Right ventricle myocardium inferior (tissue), 1 donor: ENCODE measurements at places on chromosomes 13 and 19. TPM values are rescaled to one million over a fixed set of nuclear protein-coding genes. Genes with fewer than 3 reads are reported as not detected.

DNA sequence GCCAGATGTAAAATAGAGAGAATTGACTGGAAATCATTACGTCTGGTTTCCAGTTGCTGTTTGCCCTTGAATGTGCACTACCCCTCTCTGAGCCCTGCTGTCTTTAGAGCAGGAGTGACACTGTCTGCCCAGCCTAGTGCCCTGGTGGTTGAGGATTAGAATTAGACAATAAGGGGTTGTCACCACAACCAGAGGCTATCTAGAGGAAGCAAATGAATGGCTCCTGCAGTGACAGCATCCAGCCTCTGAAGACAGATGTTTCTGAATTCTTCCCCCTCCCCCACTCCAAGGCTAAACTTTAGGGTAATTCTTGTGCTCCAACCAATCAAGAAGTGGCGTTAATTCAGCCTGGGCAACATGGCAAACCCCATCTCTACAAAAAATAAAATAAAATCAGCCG lies 2.0 kb downstream of the RAB8A start:
- DNase-seq: no peak

- no peak for DNase-seq
Measured at GRCh38 chr13:75507027-75508001, 25.3 kb upstream of the TBC1D4 start.

DNA sequence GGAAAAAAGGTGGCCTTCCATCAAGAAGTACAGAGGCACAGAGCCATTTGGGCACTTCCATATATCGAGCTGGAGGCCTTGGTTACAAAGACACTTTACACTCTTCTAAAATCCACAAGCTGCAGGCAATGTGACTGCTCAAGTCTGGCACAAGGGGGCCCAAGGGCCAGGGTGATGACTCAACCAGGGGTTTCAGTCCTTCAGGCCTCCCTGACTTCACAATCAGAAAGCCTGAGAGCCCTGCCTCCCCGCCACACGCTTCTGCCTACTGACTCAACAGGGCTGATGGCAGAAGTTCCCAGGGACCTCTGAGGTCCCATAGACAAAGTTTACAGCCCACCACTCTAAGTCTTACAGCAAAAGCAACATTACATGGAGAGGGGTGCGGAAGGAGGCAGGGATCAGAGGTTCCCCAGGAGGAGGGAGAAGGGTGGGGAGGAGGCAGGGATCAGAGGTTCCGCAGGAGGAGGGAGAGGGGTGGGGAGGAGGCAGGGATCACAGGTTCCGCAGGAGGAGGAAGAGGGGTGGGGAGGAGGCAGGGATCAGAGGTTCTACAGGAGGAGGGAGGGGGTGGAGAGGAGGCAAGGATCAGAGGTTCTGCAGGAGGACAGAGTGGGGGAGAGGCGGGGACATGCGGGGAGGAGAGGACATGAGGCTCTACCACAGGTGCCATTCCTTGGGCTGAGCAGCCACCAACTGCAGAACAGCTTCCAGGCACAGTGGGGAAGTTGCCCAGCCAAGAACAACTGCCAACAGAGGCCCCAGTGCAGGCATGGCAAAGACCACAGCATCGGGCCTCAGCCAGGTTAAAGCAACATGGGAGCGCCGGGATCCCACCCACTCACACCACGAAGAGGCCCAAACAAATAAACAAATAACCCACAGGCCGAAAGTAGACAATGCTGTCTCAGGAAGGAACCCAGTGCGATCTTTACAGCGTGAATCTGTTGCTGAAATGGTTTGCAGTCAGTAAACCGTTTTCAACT lies 52.0 kb downstream of the SLC7A1 start:
- no peak for DNase-seq

GRCh38 chr19:22735911-22736645 lies 47.9 kb downstream of the ZNF99 start:
- DNase-seq: no peak

DNA sequence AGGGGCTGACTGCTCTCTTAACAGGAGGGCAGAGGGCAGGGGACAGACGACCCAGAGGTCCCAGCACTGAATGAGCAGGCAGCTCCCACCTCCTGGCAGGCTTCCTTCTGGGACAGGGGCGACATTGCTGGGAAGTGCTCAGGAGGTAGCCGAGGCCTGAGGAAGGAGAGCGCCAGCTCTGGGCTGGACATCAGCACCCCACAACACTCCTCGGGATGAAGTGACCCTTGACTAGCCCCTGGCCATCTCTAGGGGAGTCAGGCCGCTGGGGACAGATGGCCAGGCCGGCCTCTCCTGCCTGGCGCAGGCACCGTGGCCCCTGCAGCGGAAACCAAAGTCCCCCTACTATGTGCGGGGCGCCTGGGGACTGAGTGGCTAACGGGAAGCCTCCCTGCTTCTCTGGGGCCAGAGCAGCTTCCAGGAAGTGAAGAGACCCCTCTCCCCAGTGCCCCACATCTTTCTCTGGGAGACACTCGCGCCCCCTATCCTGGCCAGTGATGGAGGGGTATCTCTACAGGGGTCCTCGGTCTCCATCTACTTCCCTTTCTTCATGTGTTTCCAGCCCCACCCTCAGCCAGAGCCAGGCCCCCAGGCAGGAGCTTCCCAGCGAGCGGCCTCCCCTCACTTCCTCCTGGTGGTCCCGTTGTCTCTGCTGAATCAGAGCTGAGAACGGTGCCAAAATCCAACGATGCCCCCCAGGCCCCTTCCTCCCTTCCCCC lies 10.1 kb downstream of the PRR36 start:
- DNase-seq: no peak

- DNase-seq: no peak
Measured at GRCh38 chr13:32538143-32538620, 413 bp downstream of the N4BP2L2 start.

DNA sequence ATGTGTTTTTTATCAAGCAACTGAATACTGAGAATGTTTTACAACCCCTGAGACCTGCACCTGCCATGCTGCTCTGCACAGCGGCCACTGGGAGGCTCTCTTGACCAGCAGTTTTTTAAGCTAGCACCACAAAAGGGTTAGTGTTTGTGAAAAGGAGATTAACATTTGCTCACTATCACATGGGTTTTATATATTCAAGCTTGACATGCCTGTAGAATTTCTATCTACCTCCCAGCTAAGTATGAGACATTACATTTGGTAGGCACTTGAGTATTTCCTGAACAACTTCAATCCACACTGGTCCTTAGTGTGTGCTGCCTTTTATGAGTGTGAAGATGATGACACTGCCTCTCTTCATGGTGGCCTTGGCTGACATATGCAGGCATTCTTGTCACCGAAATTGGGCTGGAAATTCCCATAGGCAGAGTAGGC lies 1238.9 kb downstream of the UQCRFS1 start:
- DNase-seq: no peak

GRCh38 chr13:48594096-48594815 lies 59.5 kb upstream of the CYSLTR2 start:
- no peak for DNase-seq

DNA sequence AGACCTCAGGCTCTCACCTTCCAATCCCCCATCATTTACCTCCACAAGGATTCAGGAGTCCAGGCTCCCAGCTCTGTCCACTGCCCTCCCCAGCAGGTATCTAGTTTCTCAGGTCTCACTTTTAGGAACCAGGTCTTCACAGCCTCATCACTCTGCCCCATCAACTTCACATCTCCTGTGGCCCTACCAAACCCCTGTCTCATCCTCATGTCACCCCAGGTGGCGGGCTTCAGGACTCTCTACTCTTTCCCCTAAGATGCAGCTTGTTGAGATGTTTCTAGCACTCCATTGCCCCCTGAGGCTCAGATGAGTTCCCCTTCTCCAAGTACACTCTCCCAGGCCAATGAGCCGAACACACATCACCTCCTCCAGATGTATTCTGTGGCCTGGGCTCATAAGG lies 1.5 kb downstream of the PPFIA3 start:
- no peak for DNase-seq

GRCh38 chr13:52892925-52893324 lies 44.5 kb upstream of the PCDH8 start:
- DNase-seq: no peak

DNA sequence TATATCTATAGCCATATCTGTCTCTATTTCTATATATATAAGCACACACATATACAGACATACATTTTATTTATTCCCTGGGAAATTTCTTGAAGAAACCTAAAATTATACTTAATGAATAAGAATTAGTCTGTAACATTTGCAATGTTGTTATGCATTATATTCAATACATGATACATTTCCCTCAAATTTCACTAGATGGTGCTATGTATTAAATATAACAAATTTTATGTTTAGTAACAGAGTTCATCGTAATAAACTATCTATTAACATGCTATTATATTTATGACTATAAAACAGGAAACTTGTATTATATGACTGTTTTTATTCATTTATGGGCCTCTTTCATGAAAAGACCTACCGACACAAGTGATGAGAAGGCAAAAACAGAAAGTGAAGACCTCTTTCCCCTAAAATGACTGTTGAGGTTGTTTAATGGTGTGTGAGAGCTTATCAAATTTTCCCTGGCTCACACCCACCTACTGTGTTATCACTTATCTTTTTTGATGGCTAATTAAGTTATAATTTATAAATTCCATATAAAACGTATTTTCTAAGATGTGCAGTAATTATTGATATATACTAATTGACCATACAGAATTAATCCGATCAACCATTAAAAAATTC lies 881.9 kb downstream of the SLITRK6 start:
- DNase-seq: no peak

- DNase-seq: no peak
Measured at GRCh38 chr13:46542833-46543232, 10.1 kb upstream of the LRCH1 start.

GRCh38 chr13:30355384-30355699 lies 48.0 kb upstream of the KATNAL1 start:
- no peak for DNase-seq

DNA sequence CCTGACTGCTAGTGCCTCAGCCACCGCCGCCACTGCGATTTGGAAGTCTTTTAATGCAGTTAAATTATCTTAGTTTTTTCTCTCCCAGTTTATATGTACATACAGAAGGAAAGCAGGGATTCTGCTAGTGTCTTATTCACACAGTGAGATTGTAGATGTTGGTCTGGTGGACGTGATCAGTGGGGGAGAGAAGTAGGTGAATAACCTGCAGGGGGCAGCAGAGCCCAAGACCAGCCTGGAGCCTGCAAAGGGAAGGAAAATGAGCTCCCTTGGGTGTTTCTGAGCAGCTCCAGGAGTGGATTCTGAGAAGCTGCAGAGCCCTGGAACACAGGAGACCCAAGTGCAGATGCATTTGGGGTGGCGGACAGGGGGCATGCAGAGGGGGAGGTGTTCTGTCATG lies 26.3 kb downstream of the ZNF844 start:
- peak; percentile 50 for DNase-seq

SHD gene
- not detected for total RNA-seq

IGFL2 gene
- total RNA-seq: not detected

ZNF682 gene
- 7.0 TPM for total RNA-seq

ZNF529 gene
- total RNA-seq: 15.3 TPM

MBD3L3 gene
- not detected for total RNA-seq

LPAR2 gene
- 0.57 TPM for total RNA-seq
